AG09309 (cell line): ENCODE measurements at places on chromosomes 12 and 14.

DNA sequence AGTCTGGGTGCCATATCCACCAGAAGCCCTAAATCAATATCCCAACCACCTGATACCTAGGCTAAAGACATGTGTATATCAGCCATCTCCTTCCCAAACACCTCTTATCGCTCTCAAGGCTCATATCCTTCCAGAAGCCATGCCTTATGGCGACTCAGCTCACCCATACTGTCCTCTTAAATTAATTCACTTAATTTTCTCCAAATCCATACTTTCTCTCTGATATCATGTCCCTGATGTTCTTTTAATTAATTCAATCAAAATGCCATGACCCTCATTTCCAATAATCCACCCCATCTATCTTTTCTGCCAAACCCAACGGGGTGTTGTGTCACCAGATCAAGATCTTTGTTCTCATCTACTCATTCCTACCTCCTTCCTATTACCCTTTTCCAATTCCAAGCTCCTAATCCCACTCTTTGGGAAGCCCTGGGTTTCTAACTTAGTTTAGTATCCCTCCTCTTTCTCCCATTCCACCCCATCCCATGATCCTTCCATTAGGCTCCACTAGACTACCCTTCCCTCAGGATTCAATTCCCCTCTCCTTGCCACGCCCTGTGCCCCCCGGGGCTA, 723 bp downstream of the ATF7 start:
- DNase-seq: no peak

DNA sequence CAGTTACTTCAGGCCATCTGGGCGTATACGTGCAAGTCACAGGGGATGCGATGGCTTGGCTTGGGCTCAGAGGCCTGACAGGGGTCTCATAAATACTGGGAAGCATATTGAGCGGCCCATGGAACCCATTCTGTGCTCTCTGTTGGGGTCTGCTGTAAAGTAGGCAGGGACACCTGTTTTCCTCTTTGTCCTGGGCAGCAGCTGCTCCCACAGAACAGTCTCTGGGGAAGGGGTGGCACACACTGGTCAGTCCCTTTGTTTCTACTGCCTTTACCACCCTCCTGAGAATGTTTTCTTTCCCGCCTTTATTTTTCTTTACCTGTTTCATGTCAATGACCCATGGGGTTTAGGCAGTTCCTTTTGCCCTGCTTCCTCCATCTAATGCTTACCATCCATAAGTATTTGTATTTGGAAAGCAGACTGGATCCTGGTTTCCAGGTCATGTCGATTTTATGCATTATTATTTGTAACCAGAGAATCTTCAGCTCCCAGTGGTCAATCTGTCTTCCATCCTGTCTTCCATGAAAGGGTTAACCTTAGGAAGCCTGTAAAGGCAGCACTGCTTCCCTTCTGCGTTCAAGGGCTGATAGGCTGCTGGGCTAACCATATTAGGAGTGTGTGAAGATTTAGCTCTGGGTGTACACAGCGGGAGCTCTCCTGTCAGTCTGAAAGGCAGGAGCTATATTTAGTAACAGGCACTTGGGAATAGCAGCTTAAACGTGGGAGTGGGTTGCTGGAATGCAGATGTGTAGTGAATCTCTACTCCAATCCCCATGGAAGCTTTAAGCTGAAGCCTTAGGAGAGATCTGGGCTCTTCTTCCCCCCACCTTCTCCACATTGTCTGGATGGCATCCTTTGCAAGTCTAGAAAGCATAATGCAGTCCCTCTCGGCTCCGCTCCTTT, 124.0 kb downstream of the DYRK2 start:
- DNase-seq: no peak

DNA sequence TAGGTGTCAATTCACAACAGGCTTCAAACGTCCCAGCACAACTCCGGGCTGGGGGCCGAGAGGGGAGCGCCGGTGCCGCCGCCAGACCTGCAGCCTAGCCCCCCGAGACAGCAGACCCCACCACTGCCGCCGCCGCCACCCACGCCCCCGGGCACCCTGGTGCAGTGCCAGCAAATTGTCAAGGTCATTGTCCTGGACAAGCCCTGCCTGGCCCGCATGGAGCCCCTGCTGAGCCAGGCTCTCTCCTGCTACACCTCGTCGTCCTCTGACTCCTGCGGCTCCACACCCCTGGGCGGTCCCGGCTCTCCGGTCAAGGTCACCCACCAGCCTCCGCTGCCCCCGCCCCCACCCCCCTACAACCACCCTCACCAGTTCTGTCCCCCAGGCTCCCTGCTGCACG, 39.4 kb downstream of the SLC6A12 start:
- no peak for DNase-seq

DNA sequence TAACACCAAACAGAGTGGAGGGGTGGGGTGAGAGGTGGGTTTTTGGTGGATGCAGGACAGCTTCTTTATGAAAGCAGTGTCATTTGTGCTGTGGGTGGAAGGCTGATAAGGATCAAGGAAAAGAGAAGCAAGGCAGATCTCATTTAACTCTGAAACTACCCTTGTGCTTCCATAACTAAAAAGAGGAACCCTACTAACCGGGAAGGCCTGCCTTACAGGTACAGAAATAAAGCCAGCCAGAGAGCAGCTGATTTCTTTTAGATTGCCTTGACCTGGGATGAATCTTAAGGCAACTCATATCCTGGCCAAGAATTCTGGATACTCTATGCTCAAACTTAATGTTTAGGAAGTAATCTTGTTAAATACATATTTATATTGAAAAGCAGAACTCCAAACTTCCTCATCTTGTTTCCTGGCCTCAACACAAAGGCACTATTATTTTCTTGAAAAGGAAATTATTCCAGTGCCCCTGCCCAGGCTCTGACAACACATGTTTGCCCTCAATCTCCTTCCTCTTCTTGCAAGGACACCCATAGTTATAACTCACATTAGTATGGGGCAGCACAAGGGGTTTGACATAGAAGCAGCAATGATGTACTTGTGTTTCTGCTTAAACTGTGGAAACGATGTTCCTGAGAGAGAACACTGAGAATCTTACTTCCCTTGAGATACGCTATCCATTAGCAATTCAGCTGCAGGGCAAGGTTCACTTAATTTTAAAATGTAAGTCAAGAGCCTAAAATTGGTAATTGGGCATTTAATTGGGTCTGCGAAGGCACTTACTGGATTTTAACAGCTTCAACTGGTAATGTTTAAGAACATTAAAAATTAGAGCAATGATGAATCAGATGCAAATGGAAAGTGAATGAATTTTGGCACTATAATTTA, 173.7 kb downstream of the STXBP6 start:
- DNase-seq: no peak

GRCh38 chr14:90445011-90445410, 48.2 kb downstream of the CALM1 start:
- no peak for DNase-seq

- no peak for DNase-seq
Measured at GRCh38 chr14:75299576-75299975, 20.9 kb downstream of the FOS start.

- no peak for DNase-seq
Measured at GRCh38 chr12:109910969-109911348, 10.9 kb downstream of the TCHP start.

DNA sequence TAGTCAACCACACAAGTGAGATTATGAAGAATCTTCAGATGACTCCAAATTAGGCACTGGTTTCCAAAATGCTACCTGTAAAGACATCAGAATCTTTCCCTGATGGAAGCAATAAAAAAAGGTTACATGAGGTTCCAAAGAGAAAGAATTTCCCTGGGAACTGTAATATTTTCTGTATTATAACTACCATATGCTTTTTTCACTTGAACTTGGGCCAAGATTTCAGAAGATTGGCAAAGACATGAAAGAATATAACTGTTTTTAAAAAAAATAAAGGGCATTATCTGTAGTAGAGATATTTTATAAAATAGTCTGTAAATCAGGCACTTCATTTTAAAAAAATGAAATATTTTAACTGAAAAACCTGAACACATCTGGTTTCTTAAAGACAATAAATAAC, 12.9 kb downstream of the HECTD1 start:
- DNase-seq: no peak

DNA sequence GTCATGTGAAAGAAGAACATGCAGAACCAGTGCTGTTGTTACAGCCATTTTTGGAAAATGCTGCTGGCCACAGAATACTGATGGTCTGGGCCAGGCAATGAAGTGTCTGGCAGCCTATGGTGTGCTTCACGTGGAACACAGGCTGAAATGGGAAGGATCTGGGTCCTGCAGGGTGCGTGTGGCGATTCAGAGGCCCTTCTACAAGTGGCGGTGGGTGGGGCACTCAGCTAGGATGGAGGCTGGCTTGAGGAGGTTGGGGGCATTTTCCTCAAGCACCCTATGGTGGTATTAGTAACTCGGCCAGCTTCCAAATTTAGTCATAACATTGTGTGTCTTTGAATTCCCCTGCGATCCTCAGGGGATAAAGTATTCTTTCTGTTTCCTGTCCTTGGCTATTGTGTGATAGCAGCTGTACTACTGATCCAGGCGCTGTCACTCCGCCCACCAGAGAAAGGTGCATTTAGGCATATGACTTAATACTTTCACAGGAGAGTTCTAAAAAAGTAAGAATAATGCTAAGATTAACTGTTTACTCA, 9.2 kb upstream of the RAD52 start:
- no peak for DNase-seq

GRCh38 chr14:32693114-32693513, 245.6 kb upstream of the NPAS3 start:
- DNase-seq: no peak

GRCh38 chr12:41076114-41076513, 112.0 kb upstream of the PDZRN4 start:
- no peak for DNase-seq

- no peak for DNase-seq
Measured at GRCh38 chr12:76023069-76023690, 8.4 kb downstream of the PHLDA1 start.

- no peak for DNase-seq
Measured at GRCh38 chr12:109900752-109901580, 892 bp downstream of the TCHP start.

GRCh38 chr12:46518169-46518568, 145.6 kb upstream of the SLC38A2 start:
- DNase-seq: no peak

- DNase-seq: no peak
Measured at GRCh38 chr12:69545081-69545480, 40.2 kb upstream of the CCT2 start.

GRCh38 chr14:71121711-71122110, 214.5 kb downstream of the PCNX1 start:
- no peak for DNase-seq

DNA sequence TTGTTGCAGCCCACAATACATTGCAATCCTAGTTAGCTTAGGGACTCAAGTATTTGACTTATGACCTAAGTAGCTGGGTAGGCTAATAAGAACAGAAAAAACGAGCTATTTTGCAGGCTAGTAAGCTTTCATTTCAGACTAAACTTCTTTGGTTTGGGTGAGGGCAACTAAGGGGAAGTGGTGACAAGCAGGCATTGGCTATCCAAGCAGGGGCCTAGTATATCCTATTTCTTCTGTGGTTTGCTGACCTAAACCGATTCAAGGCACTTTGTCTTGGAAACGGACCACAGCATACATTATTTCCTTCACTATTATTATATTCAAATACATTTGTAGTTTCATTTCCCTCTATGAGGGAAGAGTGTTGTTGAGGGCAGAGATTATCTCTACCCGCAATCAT, 21.6 kb upstream of the SLC5A8 start:
- DNase-seq: no peak

- no peak for DNase-seq
Measured at GRCh38 chr12:126895951-126896913, 1370.7 kb upstream of the TMEM132C start.

- DNase-seq: no peak
Measured at GRCh38 chr14:98724734-98725133, 547.3 kb downstream of the BCL11B start.

DNA sequence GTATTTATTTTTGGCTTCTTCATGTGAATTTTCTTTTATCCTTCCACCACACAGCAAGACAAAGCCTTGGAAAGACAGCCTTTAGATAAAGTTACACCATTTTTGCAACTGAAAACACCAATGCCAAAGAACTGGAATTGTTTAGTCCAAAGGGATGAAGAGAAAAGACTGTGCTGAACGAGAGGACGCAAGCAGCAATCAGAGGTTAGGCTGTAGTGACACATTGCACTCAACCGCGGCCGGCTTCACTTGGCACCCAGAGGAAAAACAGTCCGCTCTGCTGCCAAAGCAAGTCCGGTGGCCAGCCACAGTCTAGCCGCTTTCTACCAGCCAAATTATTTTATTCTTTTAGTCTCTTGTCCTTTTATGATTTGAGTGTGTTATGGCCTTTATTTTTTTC, 49.1 kb upstream of the KCNJ8 start:
- no peak for DNase-seq

DNA sequence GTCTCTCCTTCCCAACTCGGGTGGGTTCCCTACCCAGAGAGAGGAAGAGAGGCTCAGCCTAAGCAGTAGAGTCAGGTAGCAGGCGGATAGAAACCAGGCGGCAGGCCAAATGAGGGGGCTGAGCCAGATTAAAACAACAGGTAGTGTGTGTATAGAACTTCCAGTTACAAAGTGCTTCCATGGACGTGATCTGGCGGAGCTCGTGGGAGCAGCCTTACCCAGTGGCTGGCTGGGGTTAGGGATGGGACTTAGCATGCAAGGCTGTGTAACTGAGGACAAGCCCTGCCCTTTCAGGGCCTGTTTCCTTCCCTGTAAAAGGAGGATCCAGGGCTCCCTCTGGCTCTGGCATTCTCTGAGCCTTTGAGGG, 8.3 kb downstream of the KRT80 start:
- no peak for DNase-seq

GRCh38 chr12:97267594-97268202, 194.9 kb upstream of the RMST start:
- DNase-seq: no peak

DNA sequence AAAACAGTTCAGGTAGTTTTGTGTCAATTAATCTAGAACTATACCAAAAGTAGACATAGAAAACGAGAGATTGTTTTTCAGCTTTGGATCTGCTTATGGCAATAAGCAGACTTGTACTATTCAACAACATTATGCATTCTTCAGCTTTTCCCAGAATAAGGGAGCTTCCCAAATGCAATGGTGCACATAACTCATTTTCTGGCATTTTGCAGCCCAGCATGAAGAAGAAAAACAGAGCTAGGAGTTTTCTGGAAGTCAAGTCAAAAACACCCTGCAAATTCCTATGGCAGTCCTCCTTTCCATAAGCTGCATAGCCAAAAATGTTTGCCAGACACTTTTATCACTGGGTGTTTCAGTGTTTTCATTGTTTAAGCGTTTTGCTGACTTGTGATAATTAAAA, 314.7 kb downstream of the NAV3 start:
- no peak for DNase-seq
